Stimulated activated CD8-positive, alpha-beta memory T cell treated with anti-CD3 and anti-CD28 coated beads, Interleukin-4, amount 100 ng/mL, for 1 hour (primary cell): ENCODE measurements at places on chromosomes 3 and 15.

DNA sequence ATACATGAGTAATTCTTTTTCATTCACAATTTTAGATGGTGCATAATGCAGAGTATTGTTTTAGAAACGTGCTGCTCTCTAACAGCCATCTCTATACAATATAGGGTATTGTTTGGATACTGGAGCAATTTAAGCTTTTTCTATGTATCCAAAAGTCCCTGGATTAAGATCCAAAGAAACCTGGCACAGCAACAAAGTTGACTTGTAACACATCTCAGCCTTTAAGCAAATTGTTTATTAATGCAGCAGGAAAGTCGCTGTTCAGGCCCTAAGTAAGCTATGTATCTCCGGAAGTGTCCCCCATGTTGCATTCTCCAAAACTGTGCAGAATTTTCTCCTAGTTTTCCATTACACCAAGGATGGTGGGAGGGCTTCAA lies 7.3 kb downstream of the VGLL4 start:
- DNase-seq: no peak

DNA sequence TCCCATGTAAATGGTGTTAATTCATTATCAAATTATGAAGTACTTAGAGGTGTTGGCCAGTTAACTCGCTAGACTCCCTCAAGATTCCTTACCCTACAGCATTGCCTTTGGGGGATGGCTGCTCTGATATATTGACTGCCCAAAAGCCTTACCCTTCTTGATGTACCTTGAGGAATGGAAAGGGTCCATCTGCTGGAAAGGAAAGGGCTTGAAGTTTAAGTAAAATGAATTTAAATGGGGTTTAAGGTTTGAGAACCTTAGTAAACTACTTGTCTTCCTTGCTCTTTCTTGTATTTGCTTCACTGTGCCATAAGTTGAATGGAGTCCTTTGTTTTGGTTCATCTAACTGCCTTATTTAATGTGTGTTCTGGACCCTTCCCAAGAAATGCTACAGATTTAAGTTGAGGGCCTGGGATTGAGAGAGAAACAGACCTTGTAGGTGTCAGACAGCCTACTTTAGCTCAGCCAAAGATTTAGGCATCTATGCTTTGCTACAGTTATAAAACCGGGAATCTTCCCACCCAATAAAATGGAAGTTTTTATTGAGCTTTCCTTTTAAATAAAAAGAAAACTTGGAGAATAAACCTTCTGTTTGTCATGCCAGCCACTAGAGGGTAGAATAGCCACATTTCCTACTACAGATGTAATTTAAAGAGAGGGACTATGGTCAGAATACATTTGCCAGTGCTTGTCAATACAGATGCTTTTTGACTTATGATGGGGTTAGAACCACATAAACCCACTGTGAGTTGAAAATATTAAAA lies 25.3 kb downstream of the CMSS1 start:
- no peak for DNase-seq

GRCh38 chr3:124685481-124685880 lies 44.8 kb upstream of the UMPS start:
- no peak for DNase-seq

DNA sequence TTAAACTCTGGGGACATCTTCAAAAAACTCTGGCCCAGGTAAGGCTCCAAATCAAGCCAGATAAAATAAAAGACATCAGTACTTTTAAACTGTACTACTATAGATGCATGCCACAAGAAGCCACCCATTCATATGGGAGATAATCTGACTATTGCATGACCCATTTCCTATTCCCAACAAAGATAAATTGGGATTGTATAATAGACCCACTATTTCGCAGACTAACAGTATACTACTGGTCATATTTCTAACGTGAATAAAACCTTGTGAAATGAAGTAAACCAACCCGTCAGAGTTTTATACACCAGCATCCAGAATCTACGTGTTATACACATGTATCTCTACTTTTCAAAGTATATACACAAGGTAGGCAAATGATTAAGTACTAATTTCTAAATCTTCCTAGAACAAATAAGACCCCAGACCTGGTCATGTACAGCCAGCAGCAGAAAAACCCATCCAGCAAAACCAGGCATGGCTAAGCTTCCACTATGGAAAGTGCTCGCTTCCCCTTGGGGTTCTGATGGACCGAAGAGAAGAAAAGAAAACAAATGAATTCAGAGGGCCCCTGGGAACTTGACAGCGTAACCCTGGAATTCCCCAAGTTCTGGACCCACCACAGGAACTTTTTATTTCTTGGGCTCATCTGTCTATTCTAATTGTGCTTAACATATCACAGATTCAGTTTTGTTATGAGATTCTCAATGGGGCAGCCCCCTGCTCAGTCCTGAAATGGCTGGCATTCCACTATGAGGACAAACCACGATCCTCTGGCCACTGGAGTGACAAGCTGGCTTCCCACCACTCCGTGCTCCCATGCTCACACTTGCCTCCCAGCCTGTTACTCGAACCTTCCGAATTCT lies 69.1 kb downstream of the MB21D2 start:
- DNase-seq: no peak

DNA sequence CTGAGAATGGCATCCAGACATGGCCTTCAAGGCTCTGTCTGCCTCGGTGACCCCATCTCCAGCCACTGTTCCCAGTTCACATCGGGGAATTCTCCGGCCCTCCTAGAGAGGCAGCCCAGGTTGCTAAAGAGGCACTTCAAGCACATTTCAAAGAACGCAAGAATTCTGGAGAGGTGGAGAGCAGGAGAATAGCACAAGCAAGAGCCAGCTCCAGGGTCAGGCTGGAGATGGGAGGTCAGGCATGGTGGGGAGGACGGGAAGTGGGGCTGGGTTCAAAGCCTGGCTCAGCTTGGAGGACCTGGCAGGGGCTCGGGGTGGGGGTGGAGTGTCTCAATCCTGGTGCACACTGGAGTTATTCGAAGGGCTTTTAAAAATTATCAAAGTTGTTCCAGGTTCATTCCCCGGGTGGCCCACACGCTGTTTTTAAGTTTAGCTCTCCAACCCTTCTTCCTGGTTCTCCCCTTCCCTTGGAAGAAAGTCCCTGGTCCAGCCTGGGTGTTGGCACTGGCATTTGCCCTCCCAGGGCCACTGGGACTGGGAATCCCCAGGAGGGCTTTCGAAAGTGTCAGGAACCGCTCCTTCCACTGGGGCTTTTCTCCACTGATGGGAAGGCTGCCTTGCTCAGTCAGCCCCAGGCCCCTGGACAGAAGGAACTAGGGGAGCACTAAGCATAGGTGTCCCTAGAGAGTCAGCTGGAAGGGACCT lies 35.8 kb downstream of the ZNF710 start:
- no peak for DNase-seq

GRCh38 chr3:196111939-196112386 lies 30.1 kb upstream of the TFRC start:
- DNase-seq: no peak

DNA sequence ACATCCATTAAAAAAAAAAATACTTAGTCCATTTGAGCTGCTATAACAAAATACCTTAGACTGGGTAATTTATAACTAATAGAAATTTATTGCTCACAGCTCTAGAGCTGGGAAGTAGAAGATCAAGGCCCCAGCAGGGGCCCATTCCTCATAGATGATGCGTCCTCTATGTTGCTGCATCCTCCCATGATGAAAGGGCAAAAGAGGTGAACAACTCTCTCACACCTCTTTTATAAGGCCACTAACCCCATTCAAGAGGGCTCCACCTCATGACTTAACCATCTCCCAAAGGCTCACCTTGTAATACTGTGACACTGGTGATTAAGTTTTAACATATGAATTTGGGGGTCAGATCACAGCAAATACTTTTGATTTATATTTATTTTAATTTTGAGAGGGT lies 3.0 kb upstream of the TLNRD1 start:
- DNase-seq: no peak

GRCh38 chr15:61186905-61187741 lies 42.0 kb downstream of the RORA start:
- DNase-seq: no peak

- DNase-seq: no peak
Observed at GRCh38 chr15:60889006-60889405, 340.1 kb downstream of the RORA start.

DNA sequence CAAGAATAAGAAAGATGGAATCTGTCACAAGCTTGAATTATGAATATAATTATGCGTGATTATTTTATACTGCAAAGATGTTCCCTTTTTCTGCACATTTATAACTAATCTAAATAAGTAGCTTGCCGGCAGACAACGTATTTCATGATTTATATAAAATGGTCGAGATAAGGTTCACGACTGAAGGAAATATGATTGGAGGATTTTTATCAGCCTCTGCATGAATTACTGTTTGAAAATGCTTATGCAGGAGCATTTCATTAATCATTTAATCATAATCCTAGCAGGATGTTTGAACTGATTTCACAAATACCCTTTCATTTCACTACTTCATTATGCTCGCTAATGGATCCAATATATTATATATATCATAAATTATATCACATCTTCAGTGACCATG lies 580.0 kb downstream of the FOXP1 start:
- no peak for DNase-seq

- DNase-seq: no peak
Observed at GRCh38 chr15:70424937-70425411, 327.3 kb upstream of the TLE3 start.

- DNase-seq: no peak
Observed at GRCh38 chr15:66408254-66408653, 21.5 kb downstream of the MAP2K1 start.

DNA sequence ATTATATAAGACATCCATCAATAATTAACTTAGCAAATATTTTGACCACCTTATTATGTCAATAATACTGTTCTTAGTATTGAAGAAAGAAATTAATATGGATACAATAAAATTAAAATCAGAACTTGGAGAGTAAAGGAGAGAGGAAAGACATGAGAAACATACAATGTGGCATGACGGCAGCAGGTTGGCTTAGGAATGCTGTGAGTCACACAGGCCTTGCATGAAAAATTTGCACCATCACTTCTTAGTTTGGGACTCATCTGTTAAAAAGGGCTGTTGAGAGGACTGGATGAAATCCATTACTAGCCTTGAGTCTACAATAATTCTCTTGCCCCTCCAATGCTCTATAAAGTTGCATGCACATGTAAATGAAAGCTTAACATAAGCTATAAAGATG lies 880.8 kb downstream of the ROBO1 start:
- no peak for DNase-seq

GRCh38 chr15:56969265-56969895 lies 50.9 kb downstream of the TCF12 start:
- DNase-seq: no peak

DNA sequence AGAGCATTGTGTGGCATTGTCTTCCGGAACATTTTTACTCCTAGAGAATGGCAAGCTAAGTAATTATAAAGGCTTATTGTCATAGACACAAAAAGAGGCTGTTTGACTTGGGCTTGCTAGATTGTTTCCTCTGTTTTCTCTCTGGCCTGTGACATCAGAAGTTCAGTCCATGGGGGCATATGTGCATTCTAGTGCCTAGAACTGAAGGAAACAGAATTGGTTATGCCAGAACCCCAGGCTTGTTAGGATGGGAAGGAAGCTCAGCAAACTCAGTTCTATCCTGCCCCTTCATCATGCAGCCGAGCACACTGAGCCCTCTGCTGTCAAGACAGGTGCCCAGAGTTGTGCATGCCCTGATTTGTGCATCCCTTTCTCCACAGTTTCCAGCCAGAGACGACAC lies 131.3 kb downstream of the PDE8A start:
- no peak for DNase-seq

DNA sequence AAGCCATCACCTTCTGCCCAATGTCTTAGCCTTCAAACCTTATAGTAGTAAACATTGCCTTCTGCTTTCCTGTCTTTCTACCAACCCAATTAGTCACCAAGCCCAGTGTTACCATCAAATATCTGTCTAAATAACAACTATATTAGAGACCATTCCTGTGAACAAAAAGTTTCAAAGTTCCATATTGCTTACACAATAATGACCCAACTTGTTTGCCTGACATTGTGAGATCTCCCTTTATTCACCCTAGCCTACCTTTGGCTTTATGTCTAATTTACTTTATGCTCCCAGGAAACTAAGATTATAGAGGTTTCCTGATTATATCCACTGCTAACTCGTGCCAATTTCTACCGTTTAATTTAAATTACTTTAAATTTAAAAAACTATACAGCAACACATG lies 26.0 kb upstream of the KCNAB1 start:
- DNase-seq: no peak

DNA sequence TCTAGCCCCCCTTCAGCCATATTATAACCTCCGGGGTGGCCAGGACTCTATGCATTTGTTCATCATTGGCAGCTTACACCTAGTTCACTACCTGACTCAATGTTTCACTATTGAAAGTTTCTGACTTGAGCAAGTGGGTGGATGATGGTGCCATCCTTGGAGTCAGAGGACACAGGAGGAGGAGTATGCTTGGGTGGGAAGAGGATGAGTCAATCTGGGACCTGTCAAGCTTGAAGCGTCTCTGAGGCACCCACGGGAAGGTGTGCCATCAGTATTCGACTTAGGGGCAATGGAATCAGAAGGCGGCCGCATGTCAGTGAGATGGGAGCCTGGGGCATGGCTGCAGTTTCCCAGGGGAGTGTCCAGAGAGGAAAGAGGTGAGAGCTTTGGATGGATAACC lies 133.3 kb downstream of the EPHB1 start:
- no peak for DNase-seq

DNA sequence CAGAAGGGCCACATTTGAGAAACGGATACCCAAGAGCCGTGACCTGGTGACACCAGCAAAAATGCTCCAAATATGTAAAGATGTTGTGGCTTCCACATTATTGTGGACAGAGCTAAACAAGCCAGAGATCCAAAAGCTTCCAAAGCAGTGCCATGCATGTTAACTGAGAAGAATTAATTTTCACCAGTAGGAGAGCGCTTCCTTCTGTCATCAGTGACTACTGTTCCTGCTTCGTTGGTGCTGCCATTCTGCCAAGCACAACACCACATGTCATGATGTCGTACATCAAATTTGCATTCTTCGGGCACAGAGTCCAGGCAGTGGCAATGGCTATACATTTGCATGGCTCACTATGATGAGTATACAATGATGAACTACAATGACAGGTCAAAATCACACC lies 19.1 kb upstream of the CHST2 start:
- no peak for DNase-seq

GRCh38 chr3:127925384-127925783 lies 10.4 kb downstream of the KBTBD12 start:
- no peak for DNase-seq
